ENCODE measurements at places on chromosomes 11 and 22. TPM values are rescaled to one million over a fixed set of nuclear protein-coding genes. Genes with fewer than 3 reads are reported as not detected.

TMEM132A gene
- total RNA-seq: 2.4 TPM

SCGB1C1 gene
- not detected for total RNA-seq

TST gene
- 6.9 TPM for total RNA-seq

SYT7 gene
- total RNA-seq: 0.32 TPM

NRGN gene
- 6.1 TPM for total RNA-seq

NLRP14 gene
- total RNA-seq: 0.10 TPM

TEX12 gene
- 0.24 TPM for total RNA-seq

MS4A4A gene
- total RNA-seq: not detected

SCGB2A2 gene
- not detected for total RNA-seq

ZC3H12C gene
- total RNA-seq: 5.7 TPM

KCTD14 gene
- total RNA-seq: 0.16 TPM

OR5M11 gene
- not detected for total RNA-seq

HTR3B gene
- total RNA-seq: not detected

VPS51 gene
- 137 TPM for total RNA-seq

MAPK1 gene
- total RNA-seq: 80.2 TPM

EMID1 gene
- not detected for total RNA-seq

TYR gene
- not detected for total RNA-seq

PDE2A gene
- 0.64 TPM for total RNA-seq

SCN2B gene
- total RNA-seq: not detected

KCNQ1 gene
- 5.3 TPM for total RNA-seq

ZNF215 gene
- 1.8 TPM for total RNA-seq

Measured in activated T-helper 1 cell treated with anti-CD3 and anti-CD28 coated beads, Interleukin-12 subunit alpha, Interleukin-12 subunit beta, Interleukin-2, Interleukin-4 antibody, amounts not matched to agents 30 ng/mL and 10 ng/mL and 1 ng/mL, durations not matched to agents 14 hours and 24 hours and 36 hours (primary cell).